Progenitor cell of endocrine pancreas (in vitro differentiated cells): ENCODE measurements at places on chromosomes 1 and 21.

- no peak overlapping the region for H3K27ac ChIP-seq
- no peak for DNase-seq
- no peaks in the 10 kb centered on the region for H3K27me3 ChIP-seq
- H3K36me3 ChIP-seq: no peaks in the 10 kb centered on the region
Measured at GRCh38 chr1:67532452-67533216, 102.4 kb upstream of the SERBP1 start.

- H3K36me3 ChIP-seq: no peaks in the 10 kb centered on the region
- peaks cover 2% of the 10 kb centered on the region for H3K4me1 ChIP-seq
- H3K4me3 ChIP-seq: no peak overlapping the region
- H3K27me3 ChIP-seq: peaks cover 24% of the 10 kb centered on the region
- DNase-seq: no peak
Measured at GRCh38 chr1:165435801-165436200, 9.1 kb downstream of the RXRG start.

DNA sequence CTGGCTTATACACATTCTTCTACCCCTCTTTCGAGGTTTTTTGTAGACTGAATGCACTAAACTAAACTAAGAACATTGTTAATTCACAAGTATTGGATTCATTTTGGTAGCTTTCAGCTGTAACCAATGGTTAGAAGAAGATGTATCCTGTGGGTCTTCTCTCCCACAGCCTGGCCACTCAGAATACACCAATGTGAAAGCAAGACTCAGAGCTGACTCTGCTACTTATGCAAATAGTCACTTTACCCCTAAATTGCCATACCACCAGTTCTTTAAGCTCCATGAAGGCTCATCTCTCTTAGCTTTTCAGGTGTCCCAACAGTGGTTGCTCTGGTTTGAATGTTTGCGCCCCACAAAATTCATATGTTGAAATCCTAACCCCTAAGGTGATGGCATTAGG lies 60.1 kb downstream of the RGS13 start:
- no peaks in the 10 kb centered on the region for H3K27me3 ChIP-seq
- no peak overlapping the region for H3K4me3 ChIP-seq
- H3K36me3 ChIP-seq: peaks cover 2% of the 10 kb centered on the region
- DNase-seq: no peak
- H3K27ac ChIP-seq: no peak overlapping the region

DNA sequence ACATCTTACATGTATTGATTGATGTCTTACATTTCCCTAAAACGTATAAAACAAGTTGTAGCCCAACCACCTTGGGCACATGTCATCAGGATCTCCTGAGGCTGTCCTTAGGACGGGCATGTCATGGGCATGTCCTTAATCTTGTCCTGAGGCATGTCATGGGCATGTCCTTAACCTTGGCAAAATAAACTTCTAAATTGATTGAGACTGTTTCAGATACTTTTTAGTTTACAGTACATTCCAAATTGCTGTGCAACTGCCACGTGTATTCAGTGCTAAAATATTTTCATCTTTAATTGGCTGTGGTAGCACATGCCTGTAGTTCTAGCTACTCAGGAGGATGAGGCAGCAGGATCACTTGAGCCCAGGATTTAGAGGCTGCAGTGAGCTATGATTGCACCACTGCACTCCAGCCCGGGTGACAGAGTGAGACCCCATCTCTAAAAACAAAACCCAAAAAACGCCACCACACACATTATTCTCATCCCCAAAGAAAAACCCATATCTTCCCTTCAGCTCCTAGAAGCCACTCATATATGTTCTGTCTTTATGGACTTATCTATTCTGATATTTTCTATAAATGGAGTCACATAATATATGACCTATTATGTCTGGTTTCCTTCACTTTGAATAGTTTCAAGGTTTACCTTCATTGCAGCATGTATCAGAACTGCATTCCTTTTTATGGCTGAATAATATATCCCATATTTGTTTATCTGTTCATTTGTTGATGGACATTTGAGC lies 96.0 kb upstream of the BTG3 start:
- H3K27ac ChIP-seq: no peak overlapping the region
- no peaks in the 10 kb centered on the region for H3K4me1 ChIP-seq
- no peaks in the 10 kb centered on the region for H3K27me3 ChIP-seq
- H3K36me3 ChIP-seq: peaks cover 2% of the 10 kb centered on the region
- DNase-seq: no peak

DNA sequence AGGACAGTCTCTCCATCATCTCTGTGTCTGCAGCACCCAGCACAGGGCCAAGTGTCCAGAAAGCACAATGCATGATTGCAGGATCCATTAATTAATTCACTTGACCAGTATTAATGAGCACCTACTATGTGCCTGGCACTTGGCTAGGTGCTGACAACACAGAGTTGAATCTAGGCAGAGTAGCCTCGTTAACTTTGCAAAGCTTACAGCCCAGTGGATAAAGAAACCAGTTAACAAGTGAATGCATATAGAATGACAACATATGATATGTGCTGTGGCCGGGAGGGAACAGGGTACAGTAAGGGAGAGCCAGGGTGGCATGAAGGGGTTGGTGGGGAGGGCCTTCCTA lies 10.9 kb downstream of the SLC1A7 start:
- no peak overlapping the region for H3K27ac ChIP-seq
- DNase-seq: no peak
- H3K36me3 ChIP-seq: peaks cover 2% of the 10 kb centered on the region
- H3K4me1 ChIP-seq: no peaks in the 10 kb centered on the region
- H3K4me3 ChIP-seq: no peak overlapping the region
- peaks cover 75% of the 10 kb centered on the region for H3K27me3 ChIP-seq
